ENCODE measurements at places on chromosomes 2 and 18.

GRCh38 chr2:85462322-85462721 is 43.8 kb downstream of the SH2D6 start:
- no peak overlapping the region for H3K27ac ChIP-seq
- no peaks in the 10 kb centered on the region for H3K27me3 ChIP-seq
- no peak overlapping the region for H3K4me3 ChIP-seq

- peaks cover 75% of the 10 kb centered on the region for H3K4me1 ChIP-seq
- no peak for DNase-seq
- H3K27ac ChIP-seq, result peak overlapping the region; percentile 63
- no peaks in the 10 kb centered on the region for H3K27me3 ChIP-seq
- peak overlapping the region; percentile 43 for H3K4me3 ChIP-seq
Measured at GRCh38 chr2:197426723-197427603, 7.9 kb downstream of the SF3B1 start.

GRCh38 chr2:235521844-235522243 is 28.0 kb downstream of the AGAP1 start:
- no peak for DNase-seq
- H3K27me3 ChIP-seq, result peaks cover 26% of the 10 kb centered on the region
- H3K36me3 ChIP-seq, result no peaks in the 10 kb centered on the region

DNA sequence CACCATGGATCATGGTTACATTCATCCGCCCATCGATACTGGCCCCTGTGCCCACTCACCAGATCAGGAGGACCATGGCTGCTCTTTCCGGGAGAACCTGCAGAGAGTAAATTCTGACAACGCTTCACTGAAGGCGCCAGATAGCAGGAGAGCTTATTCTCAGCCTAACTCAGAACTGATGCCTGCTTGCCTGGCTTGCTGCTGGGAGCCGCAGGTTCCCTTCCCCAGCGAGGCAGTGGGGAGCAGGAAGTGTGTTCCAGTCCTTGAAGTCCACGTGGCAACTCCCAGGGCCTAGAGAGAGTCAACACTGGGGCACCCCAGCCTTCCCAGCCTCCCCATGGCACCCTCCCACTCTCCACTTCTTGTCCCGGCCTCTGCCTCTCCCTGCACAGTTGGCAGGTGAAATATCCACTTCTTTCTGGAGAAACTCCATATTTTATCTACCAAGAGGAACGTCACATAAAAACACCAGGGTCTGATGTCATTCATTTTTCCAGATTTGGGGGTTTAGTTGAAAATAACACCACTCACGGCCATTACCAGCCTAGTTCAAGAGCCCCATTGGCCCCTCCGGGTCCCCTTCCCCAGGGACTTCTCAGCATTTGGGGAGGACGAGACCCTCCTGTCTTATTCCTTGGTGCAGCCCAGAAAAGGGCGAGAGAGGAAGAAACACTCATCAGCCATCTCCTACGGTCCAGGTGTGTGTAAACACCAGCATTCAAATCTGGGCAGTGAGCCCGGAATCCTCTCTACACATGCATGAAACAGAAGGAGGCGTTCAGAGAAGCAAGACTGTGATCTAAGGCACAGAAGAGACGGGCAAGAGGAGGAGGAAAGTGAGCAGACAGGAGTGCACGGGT is 3.5 kb upstream of the TUBB6 start:
- no peak overlapping the region for H3K27ac ChIP-seq
- DNase-seq, result no peak
- H3K27me3 ChIP-seq, result peaks cover 49% of the 10 kb centered on the region
- peaks cover 19% of the 10 kb centered on the region for H3K4me1 ChIP-seq
- no peak overlapping the region for H3K4me3 ChIP-seq

GRCh38 chr2:204695506-204695905 is 150.2 kb downstream of the PARD3B start:
- H3K4me3 ChIP-seq, result no peak overlapping the region
- H3K27me3 ChIP-seq, result peaks cover 1% of the 10 kb centered on the region
- DNase-seq, result no peak
- H3K4me1 ChIP-seq, result peaks cover 4% of the 10 kb centered on the region
- no peak overlapping the region for H3K27ac ChIP-seq

GRCh38 chr18:29855637-29856036 is 1186.9 kb downstream of the DSC3 start:
- no peaks in the 10 kb centered on the region for H3K27me3 ChIP-seq
- H3K4me1 ChIP-seq, result no peaks in the 10 kb centered on the region
- H3K4me3 ChIP-seq, result no peak overlapping the region
- no peak overlapping the region for H3K27ac ChIP-seq
- DNase-seq, result no peak
- H3K36me3 ChIP-seq, result no peaks in the 10 kb centered on the region

DNA sequence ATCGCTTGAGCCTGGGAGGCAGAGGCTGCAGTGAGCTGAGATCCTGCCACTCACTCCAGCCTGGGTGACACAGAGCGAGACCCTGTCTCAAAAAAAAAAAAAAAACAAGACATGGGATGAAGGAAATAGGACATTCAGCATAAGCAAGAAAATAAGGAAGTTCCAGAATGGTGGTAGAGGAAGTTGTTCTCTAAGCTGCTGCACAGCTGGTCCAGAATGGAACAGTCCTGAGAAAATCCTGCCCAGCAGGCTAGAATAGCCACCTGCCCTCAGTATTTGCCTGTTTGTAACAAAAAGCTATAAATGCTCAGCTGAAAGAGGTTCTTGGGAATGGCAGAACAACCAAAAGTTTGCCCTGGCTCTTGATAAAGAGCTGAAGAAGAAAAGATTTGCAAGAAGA is 11.1 kb upstream of the MAPRE3 start:
- H3K4me1 ChIP-seq, result peaks cover 3% of the 10 kb centered on the region
- no peak overlapping the region for H3K27ac ChIP-seq
- DNase-seq, result no peak
- H3K36me3 ChIP-seq, result no peaks in the 10 kb centered on the region
- no peak overlapping the region for H3K4me3 ChIP-seq
- H3K27me3 ChIP-seq, result peaks cover 9% of the 10 kb centered on the region

DNA sequence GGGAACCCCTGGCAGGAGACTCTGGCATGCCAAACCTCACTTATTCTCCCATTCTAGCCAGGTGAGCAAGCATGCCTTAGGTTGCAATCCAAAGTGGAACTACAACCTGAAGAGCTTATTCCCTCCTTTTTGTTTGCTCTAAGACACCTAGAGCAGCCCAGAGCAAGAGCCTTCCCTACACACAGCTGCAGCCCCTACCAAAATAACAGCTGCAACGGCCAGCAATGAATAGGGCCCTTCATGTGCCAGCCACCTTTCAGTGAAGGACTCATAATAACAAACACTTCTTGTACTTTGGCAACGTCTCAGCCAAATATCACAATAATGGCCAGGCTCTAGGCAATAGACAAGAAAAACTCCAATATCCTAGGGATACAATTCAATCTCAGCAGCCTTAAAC is 178.7 kb downstream of the ALK start:
- no peaks in the 10 kb centered on the region for H3K36me3 ChIP-seq
- H3K4me3 ChIP-seq, result no peak overlapping the region
- H3K4me1 ChIP-seq, result no peaks in the 10 kb centered on the region
- no peak for DNase-seq
- H3K27ac ChIP-seq, result no peak overlapping the region

DNA sequence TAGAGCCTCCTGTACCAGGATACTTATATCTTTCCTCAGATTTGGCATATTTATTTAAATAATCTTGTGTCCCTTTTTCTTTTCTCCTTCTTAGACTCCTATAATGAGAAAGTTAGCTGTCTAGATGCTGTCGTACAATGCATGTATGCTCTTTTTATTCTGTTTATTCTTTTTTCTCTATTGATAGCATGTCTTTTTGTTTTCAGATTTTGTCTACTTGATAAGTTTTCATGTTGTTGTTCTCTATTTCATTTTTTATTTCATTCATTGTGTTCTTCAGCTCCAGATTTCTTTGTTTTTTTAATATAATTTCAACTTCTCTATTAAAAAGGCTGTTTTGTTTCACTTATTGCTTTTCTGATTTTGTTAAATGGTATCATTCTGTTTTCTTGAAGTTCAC is 674.3 kb upstream of the POU3F3 start:
- H3K27me3 ChIP-seq, result no peaks in the 10 kb centered on the region
- no peak overlapping the region for H3K27ac ChIP-seq
- H3K4me3 ChIP-seq, result no peak overlapping the region
- H3K36me3 ChIP-seq, result no peaks in the 10 kb centered on the region
- DNase-seq, result no peak
- no peaks in the 10 kb centered on the region for H3K4me1 ChIP-seq

- no peak for DNase-seq
- H3K27ac ChIP-seq, result no peak overlapping the region
- peaks cover 7% of the 10 kb centered on the region for H3K36me3 ChIP-seq
- no peak overlapping the region for H3K4me3 ChIP-seq
- no peaks in the 10 kb centered on the region for H3K4me1 ChIP-seq
Measured at GRCh38 chr2:237388036-237388435, 25.9 kb downstream of the COL6A3 start.

GRCh38 chr2:21890041-21890440 is 766.3 kb downstream of the TDRD15 start:
- DNase-seq, result no peak
- no peaks in the 10 kb centered on the region for H3K36me3 ChIP-seq
- H3K4me3 ChIP-seq, result no peak overlapping the region
- H3K27me3 ChIP-seq, result no peaks in the 10 kb centered on the region
- H3K4me1 ChIP-seq, result no peaks in the 10 kb centered on the region

GRCh38 chr2:69518841-69519240 is 81.6 kb upstream of the NFU1 start:
- DNase-seq, result no peak
- H3K36me3 ChIP-seq, result peaks cover 41% of the 10 kb centered on the region
- peak overlapping the region; percentile 88 for H3K27ac ChIP-seq
- no peak overlapping the region for H3K4me3 ChIP-seq

DNA sequence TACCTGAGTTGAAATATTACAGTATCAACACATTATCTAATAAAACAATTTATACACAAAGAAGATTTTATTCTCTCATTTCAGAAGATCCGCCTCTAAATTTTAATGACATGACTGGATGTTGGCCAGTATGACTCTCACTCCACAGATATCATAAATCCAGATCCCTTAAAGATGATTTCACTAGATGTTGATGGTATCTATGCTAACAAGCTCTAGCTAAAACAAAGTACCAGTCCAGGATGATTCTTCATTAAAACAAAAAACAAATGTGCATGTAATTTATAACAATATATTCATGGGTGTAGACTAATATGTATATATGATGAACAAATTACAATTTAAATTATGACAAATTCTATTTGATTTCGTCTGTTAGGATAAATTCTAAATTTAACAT is 708.4 kb downstream of the SATB2 start:
- H3K4me1 ChIP-seq, result no peaks in the 10 kb centered on the region
- DNase-seq, result no peak
- H3K27me3 ChIP-seq, result no peaks in the 10 kb centered on the region
- no peak overlapping the region for H3K4me3 ChIP-seq
- H3K36me3 ChIP-seq, result no peaks in the 10 kb centered on the region
- no peak overlapping the region for H3K27ac ChIP-seq

DNA sequence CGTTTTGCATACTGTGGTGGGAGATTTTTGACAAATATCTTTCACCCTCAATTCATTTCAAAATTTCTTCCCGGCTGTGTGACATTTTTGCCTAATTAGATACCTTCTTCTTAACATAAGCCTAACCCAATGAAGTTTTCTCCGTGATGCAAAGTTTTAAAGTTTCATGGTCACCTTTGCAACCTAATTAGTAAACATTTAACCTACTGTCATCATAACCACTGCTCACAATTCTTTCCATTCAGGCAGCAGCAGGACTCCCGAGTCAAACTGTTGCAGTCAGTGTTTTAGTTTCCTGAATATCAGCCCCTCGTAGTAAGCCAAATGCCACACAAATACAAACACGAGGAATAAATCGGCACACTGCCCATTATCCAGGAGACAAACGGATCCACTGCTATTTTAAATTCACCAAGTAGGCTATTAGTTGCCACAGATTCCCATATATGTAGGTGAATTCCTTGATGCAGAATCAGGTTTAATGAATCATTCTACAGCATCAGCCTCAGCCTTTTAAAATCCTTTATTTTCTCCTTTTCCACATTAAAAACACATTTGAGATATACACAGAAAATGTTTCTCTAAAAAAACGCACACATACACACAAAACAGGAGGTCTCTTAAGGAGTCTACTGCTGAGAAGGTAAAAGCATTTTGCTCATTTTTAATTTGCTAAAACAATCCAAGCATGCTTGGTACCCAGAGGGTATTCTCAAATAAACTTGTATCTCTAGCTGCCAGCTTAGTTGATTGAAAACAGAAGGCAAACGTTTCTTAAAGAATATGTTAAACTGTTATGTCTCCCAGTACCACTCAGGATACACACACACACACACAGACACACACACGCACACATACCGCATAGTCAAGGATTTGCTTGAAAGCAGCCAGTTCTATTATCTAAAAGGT is 106.5 kb upstream of the KCTD1 start:
- no peak overlapping the region for H3K27ac ChIP-seq
- no peak for DNase-seq
- peaks cover 4% of the 10 kb centered on the region for H3K36me3 ChIP-seq
- peaks cover 75% of the 10 kb centered on the region for H3K27me3 ChIP-seq
- peak overlapping the region; percentile 60 for H3K4me3 ChIP-seq
- peaks cover 16% of the 10 kb centered on the region for H3K4me1 ChIP-seq

DNA sequence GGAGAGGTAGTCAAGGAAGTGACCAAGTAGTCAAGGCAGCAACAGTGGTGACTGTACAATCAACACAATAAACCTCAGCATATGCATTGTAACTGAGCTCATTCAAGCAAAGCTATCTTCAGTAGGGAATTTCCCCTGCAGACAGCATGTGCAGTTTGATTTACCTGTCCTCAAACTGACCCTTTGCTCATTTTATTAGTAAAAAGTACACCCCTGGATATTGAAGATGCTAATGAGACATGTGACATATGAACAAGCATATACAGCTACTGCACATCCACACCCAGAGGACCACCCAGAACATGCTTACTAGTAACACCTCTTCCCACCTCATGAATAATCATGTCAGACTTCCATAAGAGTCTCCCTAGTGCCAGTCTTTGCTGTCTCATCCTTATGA is 15.4 kb downstream of the C2orf81 start:
- no peak overlapping the region for H3K4me3 ChIP-seq
- H3K36me3 ChIP-seq, result no peaks in the 10 kb centered on the region
- no peak overlapping the region for H3K27ac ChIP-seq
- H3K27me3 ChIP-seq, result no peaks in the 10 kb centered on the region

GRCh38 chr2:64659252-64659651 is 5.5 kb upstream of the SERTAD2 start:
- H3K36me3 ChIP-seq, result no peaks in the 10 kb centered on the region
- H3K27ac ChIP-seq, result peak overlapping the region; percentile 3
- no peaks in the 10 kb centered on the region for H3K27me3 ChIP-seq
- peak overlapping the region; percentile 20 for H3K4me3 ChIP-seq
- peaks cover 69% of the 10 kb centered on the region for H3K4me1 ChIP-seq

DNA sequence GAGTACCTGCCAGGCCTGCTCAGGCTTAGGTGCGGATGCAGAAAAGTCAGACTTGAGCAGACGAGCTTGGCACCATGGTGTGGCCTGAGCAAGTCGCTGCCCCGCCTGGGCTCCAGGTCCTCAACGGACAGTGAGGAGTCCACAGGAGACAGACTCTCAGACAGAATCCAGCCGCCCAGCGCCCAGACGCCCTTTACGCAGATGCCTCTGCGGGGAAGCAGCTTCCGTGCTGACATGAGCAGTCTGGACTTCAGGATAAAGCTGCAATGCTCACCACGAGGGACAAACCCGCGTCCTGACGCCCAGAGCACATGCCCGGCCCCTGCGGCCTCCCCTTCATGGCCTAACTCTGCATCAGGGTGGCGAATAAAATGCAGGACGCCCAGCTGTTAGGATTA is 3.5 kb upstream of the MAB21L4 start:
- DNase-seq, result no peak
- H3K27ac ChIP-seq, result no peak overlapping the region
- no peaks in the 10 kb centered on the region for H3K36me3 ChIP-seq
- peaks cover 1% of the 10 kb centered on the region for H3K27me3 ChIP-seq

Data from naive thymus-derived CD8-positive, alpha-beta T cell (primary cell).